Smooth muscle cell of the pulmonary artery (primary cell): ENCODE measurements at places on chromosomes 4 and X. TPM values are rescaled to one million over a fixed set of nuclear protein-coding genes. Genes with fewer than 3 reads are reported as not detected.

The HSFX1 gene
- 1.1 and 1.7 TPM in 2 replicates for total RNA-seq

The COX7B2 gene
- not detected in 2 replicates for total RNA-seq

The GPR78 gene
- total RNA-seq = 0.03 and 0.78 TPM in 2 replicates

The KLB gene
- total RNA-seq = under 0.01 and 0.07 TPM in 2 replicates
